ENCODE measurements at places on chromosomes 1 and 21.
A peak's percentile ranks its signal among the peaks of the same experiment; 100 is the strongest.

DNA sequence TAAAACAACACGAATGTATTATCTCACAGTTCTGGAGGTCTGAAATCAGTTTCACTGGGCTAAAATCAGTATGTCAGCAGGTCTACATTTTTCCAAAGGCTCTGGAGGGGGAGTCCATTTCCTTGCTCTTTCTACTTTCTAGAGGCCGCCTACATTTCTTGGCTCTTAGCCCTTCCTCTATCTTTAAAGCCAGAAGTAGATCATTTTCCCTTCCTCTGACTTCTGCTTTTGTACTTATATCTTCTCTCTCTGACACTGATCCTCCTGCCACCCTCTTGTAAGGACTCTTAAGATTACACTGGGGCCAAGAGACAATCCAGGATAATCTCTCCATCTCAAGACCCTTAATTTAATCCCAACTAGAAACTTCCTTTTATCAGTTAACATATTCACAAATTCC is 41.4 kb downstream of the MSH4 start:
- DNase-seq = peak; percentile 12

GRCh38 chr1:248778906-248779305 is 23.3 kb upstream of the LYPD8 start:
- no peak for DNase-seq

DNA sequence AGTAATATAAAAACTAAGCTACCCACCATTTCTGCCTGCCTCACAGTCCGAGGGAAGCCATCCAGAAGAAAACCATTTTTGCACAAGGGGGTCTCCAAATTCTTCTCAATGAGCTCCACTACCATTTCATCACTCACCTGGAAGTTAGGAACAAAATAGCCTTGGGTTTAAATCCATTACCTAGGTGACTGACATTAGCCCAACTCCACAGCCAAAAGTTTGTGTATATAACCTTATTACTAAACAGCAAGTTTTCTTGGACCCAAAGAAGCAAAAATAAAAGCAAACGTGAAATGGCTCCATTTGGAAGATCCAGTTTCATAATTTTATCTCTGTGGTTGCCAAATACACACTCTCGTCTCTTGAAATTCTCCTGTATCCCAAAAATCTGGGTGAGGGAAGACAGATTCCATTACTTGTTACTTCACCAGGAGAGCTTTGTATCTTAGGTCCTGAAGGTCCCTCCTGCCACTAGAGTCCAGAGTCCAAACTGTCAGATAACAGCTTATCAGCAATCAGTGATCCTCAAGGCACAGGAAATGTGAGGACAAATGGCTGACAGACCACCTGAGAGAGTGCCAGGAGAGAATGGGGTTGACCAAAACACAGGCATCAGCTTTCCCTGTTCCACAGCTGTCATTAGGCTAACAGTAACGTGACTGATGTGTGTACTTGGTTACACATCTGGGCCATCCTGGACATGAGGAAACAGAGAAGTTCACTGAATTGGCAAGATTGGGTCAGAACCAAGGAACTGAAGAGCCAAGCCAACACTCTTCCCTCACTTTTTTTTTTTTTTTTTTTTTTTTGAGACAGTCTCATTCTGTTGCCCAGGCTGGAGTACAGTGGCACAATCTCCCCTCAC is 14.9 kb downstream of the AK2 start:
- DNase-seq = no peak

DNA sequence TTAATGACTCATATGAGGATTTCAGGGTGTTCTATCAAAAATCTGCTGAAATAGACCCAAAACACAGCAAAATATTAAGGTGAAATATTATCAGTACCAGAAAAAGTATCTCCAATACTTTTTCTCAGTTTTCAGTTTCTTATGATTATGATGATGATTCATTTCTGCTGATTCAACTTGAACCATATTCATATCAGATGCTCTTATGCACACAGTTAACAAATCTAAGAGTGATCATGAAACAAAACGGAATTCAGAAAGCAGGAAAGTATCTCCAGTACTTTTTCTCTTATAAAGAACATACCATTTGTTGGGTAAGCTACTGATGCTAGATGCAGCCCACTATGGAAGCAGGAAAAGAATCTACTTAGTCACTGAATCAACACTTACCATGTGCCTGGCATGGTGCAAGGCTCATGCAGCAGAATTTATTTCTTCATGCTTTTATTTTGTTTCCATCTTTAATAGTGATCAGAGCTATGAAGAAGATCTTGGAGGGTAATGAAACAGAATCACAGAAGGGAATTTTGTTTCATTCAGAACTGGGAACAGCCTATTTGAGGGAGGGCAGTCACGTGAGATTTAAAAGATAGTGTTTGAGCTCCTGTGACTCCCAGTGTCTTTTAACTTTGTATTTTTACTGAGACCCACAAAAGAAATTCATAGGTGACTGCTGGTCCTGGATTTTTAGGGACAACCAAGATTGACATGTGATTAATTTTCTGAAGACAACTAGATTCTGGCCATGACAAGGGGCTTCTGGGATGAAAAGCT is 480.6 kb downstream of the SETD4 start:
- no peak for DNase-seq

DNA sequence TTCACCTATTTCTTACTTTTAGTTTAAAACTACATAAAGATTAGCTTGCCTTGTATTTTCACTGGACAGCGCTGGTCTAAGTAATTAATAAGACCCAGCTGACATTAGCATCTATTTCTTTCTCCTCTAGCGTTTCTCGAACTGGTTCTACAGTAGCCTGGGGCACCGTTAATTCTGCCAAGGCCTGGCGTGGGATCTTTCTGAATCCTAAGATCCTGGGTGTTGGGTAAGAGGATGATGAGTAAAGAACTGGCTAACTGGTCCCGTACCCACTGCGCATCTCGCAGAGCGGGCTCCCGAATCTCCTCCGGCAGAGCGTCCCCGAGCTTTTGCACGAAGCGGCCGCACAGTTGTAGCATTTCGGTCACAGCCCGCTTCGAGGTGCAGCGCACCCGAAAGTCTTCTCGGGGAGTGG is 309 bp downstream of the NSL1 start:
- no peak for DNase-seq

DNA sequence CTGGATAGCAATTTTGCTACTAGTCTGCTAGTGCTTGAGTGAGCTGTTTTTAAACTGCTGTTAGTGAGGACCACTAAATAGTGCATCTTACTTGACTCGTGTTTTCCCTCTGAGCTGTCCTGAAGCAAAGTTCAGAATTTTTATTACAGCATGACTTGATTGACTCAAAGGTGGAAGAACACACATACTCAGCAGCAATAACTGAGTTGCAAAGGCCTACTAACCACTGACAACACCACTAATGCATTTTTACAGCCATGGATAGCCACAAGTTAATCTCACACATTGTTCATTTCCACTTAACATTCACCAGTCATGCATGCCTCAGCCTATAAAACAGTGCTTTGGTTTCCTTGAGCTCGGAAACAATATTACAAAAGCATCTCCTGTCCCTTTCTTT is 148.7 kb downstream of the RUNX1 start:
- DNase-seq = no peak

- peak; percentile 23 for DNase-seq
Observed at GRCh38 chr1:67194209-67194863, 28.1 kb downstream of the IL23R start.

- DNase-seq = no peak
Observed at GRCh38 chr1:53733447-53733931, 5.5 kb downstream of the GLIS1 start.

- no peak for DNase-seq
Observed at GRCh38 chr1:202416641-202417040, 68.1 kb downstream of the PPP1R12B start.

- no peak for DNase-seq
Observed at GRCh38 chr1:205536759-205537361, 32.4 kb downstream of the CDK18 start.
